ENCODE measurements at places on chromosomes 2 and 18.

DNA sequence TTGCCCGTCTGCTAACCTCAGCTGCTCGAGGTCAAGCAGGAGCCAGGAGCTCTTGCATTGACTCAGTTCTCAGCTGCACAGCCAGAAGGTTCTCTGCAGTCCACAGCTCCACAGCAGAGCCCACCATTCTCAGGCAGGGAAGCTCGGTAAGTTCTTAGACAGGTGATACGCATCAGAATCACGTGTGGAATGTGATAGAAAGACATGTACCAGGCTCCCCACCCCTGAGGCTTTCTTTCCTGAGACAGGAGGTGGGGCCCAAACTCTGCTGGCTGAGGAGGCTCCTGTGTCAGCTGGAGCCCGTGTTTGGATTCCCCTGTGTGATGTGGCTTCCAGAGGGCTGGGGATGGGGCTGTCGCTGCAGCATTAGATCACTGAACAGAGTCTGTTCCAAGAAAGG, 28.0 kb downstream of the DIPK1C start:
- no peak for DNase-seq

- DNase-seq: peak; percentile 62
Observed at GRCh38 chr2:23312996-23313606, 71.9 kb upstream of the KLHL29 start.

DNA sequence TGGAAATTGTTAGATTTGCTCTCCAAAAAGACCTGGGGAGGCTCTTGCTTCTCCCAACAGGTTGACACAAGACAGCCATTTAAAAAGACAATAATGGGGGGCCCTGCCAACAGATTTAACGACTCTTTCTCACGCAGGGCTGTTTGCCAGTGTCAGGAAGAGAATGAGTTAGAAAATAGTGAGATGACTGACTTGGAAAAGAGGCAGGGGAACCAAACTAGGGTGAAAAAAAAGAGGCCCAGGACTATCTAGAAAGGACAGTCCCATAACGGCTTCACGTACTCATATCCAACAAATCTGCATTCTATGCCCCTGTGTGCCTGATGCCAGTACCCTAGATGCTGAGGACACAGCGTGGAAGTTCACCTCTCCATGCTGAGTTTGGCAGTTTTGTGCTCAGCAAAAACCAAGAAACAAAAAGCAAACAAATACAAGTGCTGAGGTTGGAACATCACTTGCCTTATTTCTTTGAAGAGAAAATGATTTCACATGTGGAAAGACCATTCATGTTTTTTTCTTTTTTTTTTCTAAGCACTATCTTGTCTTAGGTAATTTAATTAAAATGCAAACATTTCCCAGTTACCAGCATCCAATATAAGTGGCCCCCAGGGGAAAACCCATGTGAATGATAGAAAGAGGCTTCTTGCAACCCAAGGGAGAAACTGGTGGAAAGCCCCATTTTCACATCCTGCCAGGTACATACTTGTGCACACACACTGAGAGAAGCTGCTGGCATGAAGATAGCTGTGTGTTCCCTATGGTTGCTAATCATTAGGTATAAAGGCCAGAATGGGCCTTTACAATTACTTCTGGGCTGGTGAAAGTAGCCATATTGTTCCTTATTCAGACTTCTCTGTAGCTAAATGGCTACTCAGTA, 10.6 kb upstream of the WIPF1 start:
- peak; percentile 86 for DNase-seq

DNA sequence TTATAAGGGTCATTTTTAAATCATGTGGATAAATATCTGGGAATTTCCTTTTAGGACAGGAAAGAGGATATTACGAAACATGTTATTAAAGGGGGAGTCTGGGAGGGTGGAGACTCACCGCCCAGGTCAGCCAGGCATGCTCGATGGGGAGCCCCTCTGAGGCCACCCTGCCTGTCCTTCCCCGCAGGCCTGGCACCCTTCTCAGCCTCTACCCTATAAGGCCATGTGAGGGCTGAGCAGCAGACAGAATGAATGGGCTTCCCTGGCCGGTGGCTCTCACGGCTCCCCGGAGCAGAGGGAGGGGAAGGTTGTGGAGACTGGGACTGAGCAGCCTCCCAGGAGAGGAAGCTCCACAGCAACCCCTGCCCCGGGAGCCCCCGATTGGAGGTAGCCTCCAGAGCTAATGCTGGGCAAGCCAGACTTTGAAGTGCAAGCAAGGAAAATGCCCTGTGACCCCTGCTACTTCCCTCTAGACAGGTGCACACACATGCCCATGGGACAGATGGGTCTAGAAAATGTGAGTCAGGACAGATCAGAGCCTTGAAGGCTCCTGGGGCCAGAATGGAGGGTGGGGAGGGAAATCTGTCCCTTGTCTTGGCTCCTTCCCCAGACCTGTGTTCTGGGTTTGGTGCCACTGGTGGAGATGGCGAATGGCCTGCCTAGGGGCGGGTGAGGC, 13.2 kb upstream of the ARMC9 start:
- DNase-seq: no peak

DNA sequence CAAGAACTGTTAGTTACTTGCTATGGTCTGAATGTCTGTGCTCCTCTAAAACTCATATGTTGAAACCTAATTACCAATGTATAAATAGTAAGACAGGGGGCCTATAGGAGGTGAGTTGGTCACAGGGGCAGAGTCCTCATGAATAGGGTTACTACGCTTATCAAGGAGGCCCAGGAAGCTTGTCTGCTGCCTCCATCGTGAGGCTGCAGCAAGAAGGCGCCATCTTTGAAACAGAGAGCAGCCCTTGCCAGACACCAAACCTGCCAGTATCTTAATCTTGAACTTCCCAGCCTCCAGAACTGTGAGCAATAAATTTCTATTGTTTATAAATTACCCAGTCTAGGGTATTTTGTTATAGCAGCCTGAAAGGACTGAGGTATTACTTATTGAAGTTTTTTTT, 79.1 kb downstream of the TGIF1 start:
- DNase-seq: no peak

DNA sequence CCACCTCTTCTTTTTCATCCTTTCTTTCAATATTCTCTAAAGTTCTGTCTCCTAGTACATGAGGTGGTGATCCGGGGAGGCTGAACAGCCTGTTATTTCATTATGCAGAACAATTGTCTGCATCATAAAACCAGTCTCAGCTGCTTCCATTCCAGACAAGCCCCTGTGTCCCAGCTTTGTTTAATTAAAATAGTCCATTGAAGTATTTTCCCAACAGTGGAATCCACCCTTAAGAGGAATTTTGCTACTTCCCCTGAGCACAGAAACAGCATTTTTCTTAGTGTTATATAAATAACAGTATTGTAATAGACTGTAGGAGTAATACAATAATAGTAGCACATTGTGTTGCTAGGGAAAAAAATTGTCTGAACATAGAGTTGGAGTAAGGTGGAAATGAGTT, 395.4 kb upstream of the TCF4 start:
- DNase-seq: no peak
